ENCODE measurements at places on chromosomes 2 and 18.

GRCh38 chr18:35770376-35771014 is 189.0 kb downstream of the GALNT1 start:
- no peak for DNase-seq

DNA sequence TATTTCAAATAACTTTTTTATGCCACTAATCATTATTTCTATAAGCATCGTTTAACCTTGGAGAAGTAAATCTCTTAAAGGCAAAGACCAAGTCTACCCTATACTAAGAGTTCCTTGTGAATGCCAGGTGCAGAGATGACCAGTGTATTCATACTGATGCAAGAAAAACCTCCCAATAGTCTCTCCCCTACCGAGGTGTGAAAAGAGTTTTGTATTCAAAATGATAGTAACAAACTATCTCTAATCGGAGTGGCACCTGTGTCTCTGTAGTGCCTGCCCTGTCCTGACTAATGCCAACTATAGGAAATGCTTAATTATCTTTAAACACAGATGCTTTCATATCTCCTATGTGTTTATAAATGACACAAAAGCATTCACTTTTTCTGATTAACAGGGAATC is 798.5 kb downstream of the TRIB2 start:
- no peak for DNase-seq

DNA sequence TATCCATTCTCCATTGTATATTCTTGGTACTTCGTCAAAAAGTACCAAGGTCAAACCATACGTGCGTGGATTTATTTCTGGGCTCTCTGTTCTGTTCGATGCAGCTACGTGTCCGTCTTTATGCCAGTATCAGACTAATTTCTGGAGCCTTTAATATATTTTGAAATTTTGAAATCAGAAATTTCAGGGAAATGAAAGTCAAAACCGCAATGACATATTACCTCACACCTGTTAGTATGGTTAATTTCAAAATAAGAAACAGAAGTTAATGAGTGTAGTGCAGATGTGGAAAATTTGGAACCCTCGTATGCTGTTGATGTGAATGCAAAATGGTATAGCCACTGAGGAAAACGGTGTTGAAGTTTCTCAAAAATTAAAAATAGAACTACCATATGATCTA is 156.1 kb upstream of the TRIB2 start:
- no peak for DNase-seq

DNA sequence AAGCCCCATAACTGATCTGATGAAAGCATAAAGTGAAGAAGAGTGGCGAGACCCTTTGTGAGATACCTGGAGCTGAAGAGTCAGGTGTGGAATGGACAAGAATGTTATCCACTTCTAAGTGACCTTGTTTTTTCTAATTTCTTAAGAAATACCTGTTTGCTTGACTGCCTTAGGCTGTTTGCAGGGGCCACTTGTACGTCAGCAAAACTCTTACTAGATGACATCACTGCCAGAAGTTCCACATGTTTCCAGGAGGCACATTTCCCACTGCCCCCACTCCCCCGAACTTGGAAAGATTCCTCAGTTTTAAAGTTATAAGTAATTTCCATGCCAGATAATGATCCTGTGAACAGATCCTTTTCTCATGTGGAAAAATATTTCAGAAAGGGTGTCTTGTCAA is 8.0 kb downstream of the EPAS1 start:
- DNase-seq: no peak

GRCh38 chr2:134218930-134219658 is 34.8 kb upstream of the MGAT5 start:
- DNase-seq: peak; percentile 90

GRCh38 chr2:144690771-144691170 is 170.9 kb upstream of the ZEB2 start:
- no peak for DNase-seq

DNA sequence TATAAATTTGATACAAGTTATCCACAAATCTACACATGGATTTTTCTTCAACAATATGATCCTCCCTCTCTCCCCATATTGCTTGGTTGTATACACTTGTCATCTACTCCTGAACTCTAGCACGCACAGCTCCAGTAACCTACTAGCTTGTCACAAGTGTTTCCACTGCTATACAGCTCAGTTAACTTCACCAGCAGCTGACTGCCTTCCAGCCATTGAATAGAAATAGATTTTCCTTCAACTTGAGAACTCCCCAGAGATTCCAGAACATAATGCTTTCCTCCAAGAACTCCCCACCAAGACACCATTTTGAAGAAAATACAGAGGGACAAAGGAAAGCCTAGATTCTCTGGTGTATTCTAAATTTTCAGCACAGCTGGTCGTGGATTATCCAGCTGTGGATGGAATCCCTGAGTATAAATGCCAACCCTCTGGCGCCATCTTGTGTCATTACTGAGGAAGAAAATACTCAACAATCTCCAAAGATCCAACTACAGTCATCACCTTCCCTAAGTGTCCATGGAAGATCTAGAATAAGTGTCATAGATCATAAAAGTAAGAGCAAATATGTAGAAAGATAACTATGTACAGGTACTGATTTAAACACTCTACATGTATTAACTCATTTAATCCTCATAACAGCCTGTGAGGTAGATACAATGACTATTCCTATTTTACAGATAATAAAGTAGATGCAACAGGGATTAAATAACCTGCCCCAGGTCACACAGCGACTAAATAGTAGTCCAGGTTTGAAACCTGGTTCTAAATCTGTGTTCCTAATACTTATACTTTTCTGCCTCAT is 156.7 kb downstream of the ARHGAP28 start:
- DNase-seq: no peak

GRCh38 chr2:112579241-112579640 is 5.2 kb upstream of the CHCHD5 start:
- DNase-seq: no peak

- no peak for DNase-seq
Measured at GRCh38 chr2:105144941-105145300, 96.6 kb upstream of the GPR45 start.

DNA sequence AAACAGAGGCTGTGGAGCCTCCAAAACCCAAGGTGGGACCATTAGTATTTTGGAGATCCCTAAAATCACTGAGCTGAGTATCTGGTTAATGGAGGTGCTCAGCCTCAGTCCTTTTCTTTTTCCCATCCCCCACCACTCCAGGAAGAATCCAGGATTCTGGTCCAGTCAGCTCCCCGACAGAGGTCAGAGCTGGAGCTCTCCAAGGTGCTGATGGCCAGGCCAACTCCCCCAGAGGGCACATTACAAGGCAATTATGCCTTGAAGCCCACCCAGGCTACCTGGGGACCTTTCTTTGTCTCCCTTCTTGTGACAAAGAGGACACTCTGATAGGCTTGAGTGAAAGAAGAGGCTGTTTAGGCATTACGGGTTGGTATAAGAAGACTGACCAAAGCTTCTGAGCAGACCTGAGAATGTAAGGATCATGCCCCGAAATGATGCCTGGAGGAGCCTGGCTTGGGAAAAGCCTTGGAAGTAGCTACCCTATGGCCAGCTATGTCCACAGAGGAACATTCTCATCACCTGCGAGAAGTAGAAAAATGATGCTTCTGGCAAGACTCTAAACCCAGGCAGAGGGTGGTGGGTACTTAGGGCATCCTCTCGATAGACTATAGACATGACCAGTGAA is 102.5 kb upstream of the LDAH start:
- DNase-seq: no peak
